ENCODE measurements at places on chromosomes 3 and 15. TPM values are rescaled to one million over a fixed set of nuclear protein-coding genes. Genes with fewer than 3 reads are reported as not detected.
A peak's percentile ranks its signal among the peaks of the same experiment; 100 is the strongest.

Gene TM4SF1
- polyA plus RNA-seq: 364 TPM

Gene VPS39
- 49.7 TPM for polyA plus RNA-seq

Gene SCN5A
- polyA plus RNA-seq: 1.9 TPM

Gene FOXB1
- polyA plus RNA-seq: not detected

Gene GRAMD1C
- 1.5 TPM for polyA plus RNA-seq

Gene CFAP92
- polyA plus RNA-seq: not detected

Gene TLR9
- not detected for polyA plus RNA-seq

Gene ZNF80
- not detected for polyA plus RNA-seq

Gene NR2E3
- 0.19 TPM for polyA plus RNA-seq

Gene CATSPER2
- polyA plus RNA-seq: 0.41 TPM

Gene GPR27
- not detected for polyA plus RNA-seq

Gene PIERCE2
- 0.48 TPM for polyA plus RNA-seq

Gene NR2F2
- 161 TPM for polyA plus RNA-seq

Gene IMPG2
- polyA plus RNA-seq: 0.06 TPM

DNA sequence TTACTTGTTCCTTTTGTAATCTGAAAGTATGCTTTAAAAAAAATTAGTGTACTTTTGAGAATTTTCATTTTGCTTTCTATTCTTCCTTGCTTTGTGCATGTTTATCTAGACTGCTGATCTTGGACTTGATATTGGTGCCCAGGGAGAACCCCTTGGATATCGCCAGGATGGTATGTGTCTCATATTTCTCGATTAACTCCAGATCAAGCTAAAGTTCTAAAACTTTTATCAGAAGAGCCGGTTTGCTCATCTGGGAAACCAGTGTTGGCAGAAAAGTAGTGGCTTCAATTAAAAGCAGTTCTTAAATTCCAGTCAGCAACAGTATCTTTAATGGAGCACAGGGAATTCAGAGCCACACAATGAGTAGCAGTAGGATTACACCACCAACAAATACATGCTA is 38.6 kb downstream of the CTNNB1 start:
- DNase-seq: no peak

GRCh38 chr15:67839499-67839928 is 331 bp downstream of the RNU6-1 start:
- DNase-seq: peak; percentile 27

- no peak for DNase-seq
Observed at GRCh38 chr3:19954676-19955075, 7.8 kb downstream of the RAB5A start.

- no peak for DNase-seq
Observed at GRCh38 chr15:77507143-77507897, 86.6 kb downstream of the HMG20A start.

GRCh38 chr3:181076558-181076957 is 87.0 kb upstream of the DNAJC19 start:
- no peak for DNase-seq

DNA sequence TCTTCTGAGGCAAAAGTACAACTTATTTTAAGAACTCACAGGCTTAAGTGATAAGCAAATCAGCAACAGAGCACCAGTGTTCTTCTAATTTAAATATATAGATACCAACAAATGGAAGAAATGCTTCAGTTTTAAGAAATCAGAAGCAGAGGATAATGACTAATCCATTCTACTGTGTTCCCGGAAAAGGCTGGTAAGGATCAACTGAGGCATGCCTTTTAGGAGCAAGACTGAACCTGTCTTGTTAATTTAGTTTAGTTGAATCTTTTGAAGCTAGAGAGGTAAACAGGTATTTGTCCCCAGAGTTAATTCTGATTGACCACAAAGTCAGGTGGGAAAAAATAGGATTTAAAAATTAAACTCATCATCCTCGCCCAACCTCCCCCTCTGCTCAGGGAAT is 51.8 kb downstream of the TAMM41 start:
- no peak for DNase-seq

GRCh38 chr3:15291589-15292541 is 40.5 kb downstream of the SH3BP5 start:
- DNase-seq: no peak

- no peak for DNase-seq
Observed at GRCh38 chr3:126665959-126666657, 11.2 kb upstream of the TXNRD3 start.

DNA sequence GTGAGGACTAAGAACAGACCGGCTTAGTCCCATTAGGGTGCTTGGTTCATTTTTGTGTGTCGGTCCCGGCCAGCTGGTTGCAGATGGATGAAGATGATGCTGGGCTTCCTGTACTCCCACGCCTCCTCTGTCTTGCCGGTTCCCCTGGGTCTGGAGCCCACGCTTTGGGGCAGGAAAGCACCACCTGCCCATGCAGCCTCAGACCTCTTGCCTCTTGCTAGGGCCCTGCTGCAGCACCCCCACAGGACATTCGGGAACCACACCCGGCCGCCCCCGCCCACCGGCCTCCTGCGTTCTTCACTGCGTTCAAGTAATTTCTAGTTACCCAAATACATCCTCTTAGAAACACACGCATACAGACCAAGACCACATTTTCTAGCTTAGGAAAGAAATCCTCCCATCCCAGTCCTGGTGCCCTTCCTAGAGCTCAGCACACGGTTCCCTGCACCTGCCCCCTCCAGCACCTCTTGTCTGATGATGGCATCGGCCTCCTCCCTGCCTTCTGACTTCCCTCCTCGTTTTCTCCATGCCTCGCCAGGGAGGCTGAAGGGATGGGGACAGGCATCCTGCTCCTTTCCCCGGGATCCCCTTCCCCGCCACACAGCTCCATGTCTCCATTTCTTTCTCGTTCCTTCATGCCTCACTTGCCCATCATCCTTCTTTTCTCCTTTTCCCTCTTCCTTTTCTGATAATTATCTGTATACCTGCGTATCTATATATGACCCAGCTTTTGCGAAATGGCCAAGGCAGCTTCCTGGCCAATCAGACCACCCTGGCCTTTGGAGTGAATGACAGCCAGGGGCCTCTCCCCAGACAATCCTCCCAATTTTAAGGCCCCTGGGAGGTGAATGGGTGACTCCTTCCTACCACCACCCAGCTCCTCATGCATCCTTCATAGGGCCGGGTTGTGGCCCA is 30.9 kb downstream of the FAM3D start:
- DNase-seq: no peak

DNA sequence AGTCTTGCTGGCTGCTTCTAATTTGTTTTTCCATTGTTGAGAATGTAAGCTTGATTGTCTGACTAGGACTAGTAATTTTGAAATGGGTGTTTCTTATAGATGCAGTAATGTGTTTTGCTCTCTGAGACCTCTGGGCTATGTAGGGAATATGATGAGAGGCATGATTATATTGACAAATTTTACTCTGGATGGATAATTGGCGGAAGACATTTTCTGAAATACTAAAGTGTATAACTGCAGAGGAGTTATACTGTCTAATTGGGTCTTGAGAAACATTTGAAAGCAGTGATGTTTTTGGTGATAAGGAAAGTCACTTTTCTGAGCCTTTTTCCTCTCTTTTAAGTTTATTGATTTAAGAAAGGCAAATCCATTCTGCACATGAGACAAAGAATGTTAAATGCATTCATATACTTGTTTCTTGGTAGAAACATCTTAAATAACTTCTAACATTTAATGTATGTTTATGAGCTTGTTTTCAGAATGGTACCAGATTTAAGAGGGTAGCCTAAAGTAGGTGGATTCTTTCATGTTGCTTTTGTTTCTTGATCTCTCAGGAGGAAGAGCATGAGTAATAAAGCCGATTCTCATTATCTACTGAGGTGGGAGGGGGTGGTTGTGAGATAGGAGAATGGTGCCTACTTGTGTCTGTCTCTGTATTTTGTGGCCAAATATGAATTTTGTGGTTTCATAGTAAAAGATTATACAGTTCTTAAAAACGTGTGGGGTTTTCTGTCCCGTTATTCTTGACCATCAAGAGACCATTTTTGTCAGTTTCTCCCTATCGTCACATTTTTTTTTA is 2.0 kb downstream of the ATP2C1 start:
- no peak for DNase-seq

GRCh38 chr15:41994772-41995475 is 22.6 kb upstream of the EHD4 start:
- DNase-seq: no peak

- no peak for DNase-seq
Observed at GRCh38 chr3:184357248-184358123, 3.9 kb downstream of the CLCN2 start.

DNA sequence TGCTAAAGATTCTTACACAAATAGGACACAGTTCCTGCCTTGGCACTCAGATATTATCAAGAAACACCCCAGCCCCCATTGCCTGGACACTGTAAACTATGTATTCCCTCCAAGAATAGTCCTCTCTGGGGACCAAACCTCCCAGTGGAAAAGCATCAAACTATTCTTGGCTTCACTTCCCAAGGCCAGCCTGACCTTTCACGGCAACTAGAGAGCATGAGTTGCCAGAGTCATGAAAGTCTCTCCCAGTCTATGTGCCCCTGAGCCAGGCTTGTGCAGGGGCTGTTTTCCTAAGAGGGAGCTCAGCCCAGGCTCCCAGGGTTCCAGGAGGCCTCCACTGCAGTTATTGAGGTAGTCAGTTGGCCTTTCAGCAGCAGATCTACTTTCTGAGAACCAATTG is 251.9 kb upstream of the TGFBR2 start:
- DNase-seq: no peak

GRCh38 chr3:146464005-146464595 is 5.3 kb downstream of the PLSCR2 start:
- DNase-seq: peak; percentile 72

DNA sequence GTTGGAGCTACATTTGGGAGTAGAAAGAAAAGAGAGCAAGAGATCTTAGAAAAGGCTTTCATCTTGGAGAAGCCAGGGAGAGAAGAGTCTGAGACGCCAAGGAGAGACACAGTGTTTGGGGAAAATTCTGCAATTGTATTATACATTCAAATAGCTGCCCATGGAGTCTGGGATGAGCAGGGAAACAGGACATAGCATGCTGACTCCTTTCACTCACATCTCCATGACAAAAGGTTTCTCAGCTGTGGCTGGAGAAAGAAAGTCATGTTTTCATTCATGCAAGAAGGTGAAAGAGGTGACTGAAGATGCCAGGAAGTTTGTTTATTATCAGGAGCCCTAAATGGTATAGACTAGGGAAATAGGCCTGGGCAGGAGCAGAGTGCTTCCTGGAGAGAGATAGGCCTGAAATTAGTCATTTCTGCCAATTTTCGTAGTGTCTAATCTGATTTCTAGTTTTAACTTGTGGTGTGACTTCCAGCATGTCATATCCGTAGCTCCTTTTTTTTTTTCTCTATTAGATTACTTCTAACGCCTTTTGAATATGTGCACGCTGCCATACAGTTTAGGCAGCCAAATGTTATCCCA is 34.1 kb downstream of the ACP3 start:
- no peak for DNase-seq

DNA sequence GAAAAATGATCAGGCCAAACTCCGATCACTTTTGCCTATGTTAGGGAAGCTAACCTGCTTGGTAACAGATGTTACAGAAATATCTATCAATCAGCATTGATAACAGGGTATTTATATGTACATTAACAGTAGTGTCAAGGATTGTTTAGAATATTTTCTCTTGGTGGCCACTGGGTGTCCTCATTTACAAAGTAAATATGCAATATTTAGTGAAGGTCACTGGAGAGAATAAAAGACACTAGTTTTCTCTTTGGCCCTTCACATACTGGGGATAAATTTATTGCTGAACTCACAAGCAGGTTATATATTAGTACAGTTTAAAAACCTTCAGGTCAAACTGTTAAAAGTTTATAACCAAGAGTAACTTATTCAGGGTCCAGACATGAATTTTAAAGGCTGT is 69.0 kb downstream of the TIGIT start:
- DNase-seq: peak; percentile 48

DNA sequence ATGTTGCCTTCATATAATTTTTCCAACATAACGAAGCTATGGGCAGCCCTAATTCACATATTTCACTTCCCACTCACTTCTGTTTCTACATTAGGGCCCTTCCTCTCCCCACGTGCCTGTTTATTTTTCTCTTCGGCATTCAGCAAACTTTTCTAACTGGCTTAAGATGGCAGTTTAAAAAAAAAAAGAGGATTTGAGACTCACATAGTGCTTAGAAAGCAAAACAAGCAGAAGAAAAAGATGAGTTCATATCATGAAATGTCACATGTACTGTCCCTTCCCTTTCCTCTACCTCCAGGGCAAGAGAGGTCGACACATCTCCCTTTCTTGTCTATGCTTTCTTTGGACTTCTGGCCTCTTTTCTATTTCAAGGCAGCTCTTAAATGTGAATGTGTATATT is 30.6 kb downstream of the SLC49A4 start:
- DNase-seq: no peak

GRCh38 chr3:128397484-128397883 is 69.2 kb downstream of the DNAJB8 start:
- no peak for DNase-seq

GRCh38 chr3:55434789-55435188 is 52.3 kb downstream of the WNT5A start:
- DNase-seq: peak; percentile 21

- DNase-seq: no peak
Observed at GRCh38 chr15:78615151-78615589, 5.6 kb downstream of the CHRNA3 start.
